Activated CD4-positive, CD25-positive, alpha-beta regulatory T cell treated with anti-CD3 and anti-CD28 coated beads, Interleukin-2, amount 50 U/mL, for 72 hours (primary cell): ENCODE measurements at places on chromosomes 16 and 17.

- DNase-seq = no peak
Observed at GRCh38 chr17:59160157-59161025, 4.8 kb downstream of the PRR11 start.

DNA sequence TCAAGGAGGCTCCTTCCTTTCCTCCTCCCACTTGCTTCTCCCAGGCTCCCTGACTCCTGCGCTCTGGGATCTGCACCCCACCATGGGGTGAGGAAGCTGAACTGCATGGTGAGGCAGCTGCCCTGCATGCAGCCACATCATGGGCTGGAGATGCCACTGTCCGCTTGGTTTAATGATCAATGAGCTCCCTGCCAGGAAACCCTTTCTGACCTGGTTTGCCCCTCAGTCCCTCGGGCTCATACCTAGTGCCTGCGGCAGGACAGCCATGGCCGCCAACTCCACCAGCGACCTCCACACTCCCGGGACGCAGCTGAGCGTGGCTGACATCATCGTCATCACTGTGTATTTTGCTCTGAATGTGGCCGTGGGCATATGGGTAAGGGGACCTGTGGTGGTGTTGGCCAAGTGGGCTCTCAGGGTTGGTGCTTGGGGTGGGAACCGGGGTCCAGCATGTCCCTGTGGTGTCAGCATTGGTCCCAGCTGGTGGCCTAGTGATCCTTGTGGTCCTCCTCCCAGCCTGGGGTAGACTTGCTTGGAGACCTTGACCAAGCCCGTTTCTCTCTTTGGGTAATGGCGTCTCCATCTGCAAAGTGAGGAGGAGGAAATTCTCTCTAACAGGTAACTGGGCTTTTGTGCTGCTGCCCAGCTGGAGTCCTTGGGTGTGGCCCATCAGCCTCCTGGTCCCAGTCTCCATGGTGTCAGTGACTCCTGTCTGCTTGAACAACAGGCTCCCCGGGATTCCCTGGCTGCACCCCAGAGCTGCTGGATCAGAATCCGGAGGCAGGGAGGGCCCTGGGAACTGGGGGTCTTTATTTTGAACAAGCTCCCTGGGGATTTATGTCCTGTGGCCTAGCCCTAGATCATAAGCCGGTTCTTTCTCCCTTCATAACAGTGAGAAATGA lies at the start of gene SLC5A10:
TSS of gene SLC5A10 (plus strand) at position 225 of the 902 bp plus-strand sequence. CDS start at position 266, 41 bp downstream.
- DNase-seq = no peak

DNA sequence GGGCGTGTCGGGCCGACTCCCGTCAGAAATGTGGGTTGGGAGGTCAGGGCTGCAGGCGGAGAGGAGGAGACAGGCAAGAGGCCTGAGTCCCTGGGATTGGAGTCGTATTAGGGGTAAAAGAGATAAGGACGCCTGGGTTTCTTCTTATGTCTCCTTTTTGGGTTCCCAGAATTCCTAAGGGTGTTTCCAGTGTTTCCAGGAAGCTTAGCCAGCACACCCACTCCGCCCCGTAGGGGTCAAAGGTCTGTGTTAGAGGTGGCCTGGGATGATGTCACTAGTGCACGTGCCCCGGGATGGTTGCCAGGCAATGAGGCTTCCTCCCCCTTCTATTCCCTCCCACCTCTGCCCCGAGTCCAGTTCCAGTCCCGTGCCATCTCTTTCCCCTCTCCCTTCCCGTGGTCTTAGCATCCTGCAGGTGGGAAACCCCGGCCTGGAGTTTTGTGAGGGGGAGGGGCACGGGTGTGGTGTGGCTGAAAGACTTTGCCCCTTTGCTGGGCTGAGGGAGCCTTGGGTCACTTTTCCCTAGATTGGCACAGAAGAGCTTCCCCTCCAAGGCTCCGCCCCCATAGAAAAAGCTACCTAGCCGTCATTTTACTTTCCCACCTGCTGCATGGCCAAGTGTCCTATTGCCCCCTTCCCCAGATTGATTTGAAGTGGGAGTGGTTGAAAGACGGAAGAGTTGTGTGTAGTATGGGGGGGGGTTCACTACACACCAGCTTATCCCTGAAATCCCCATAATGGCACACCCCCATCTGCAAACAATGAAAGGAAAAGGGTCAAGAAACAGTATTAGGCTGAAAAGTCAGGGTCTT lies 2.8 kb downstream of the KDM6B start:
- DNase-seq = no peak

- DNase-seq = no peak
Observed at GRCh38 chr17:42348104-42348503, 40.1 kb downstream of the STAT3 start.
